NCI-H460 (cell line): ENCODE measurements at places on chromosomes 7 and 10. TPM values are rescaled to one million over a fixed set of nuclear protein-coding genes. Genes with fewer than 3 reads are reported as not detected.
A peak's percentile ranks its signal among the peaks of the same experiment; 100 is the strongest.

The HGF gene
- total RNA-seq: not detected in 2 replicates

The SNCG gene
- total RNA-seq: 14.6 and 18.9 TPM in 2 replicates

DNA sequence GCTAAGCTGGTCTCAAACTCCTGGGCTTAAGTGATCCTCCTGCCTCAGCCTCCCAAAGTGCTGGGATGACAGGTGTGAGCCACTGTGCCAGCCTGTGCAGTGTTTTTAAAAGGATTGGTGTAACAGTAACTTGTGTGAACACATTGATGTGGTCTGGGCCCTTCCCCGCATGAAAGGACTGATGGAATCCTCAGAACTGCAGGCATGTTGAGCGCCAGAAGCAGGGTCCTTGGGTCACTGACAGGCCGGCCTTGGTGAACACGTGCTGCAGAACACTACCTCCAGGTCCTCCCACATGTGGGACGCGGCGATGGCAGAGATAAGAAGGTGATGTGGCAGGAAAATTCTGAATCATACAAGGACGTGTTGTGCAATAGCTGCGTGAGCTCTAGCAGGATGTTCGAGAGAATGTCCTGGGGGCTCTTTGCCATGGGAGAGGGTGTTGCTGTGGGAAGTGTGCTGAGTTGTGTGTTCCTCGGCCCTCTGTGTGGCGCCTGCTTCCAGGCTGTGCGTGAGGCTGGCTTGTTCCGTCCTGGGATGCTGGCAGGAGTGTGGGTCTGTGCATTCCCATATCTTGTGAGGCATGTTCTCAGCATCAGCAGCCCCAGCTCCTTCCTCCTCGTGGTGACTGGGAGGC lies 68.2 kb downstream of the DNAJB6 start:
- peak; percentile 57 for DNase-seq

The SEM1 gene
- total RNA-seq: 142 and 222 TPM in 2 replicates

DNA sequence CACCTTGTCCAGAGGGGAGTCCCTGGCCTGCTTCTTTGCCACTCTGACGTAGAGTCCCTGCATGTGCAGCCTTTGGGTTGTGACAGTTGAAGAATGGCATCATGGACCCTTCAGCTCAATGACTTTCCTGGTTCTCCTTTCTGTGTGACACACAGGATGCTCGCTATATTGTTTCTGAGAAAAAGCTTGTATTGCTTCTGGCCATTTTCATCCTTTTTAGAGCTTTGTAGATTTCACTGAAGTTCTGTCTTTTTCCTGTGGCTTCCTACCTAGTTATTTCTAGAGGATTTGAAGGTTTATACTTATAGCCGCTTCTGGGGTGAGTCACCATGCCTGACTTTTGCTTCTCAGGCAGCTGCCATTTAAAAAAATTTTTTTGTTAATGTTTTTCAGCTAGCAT lies 27.0 kb downstream of the SND1 start:
- no peak for DNase-seq
